ENCODE measurements at places on chromosomes 2 and 18.

DNA sequence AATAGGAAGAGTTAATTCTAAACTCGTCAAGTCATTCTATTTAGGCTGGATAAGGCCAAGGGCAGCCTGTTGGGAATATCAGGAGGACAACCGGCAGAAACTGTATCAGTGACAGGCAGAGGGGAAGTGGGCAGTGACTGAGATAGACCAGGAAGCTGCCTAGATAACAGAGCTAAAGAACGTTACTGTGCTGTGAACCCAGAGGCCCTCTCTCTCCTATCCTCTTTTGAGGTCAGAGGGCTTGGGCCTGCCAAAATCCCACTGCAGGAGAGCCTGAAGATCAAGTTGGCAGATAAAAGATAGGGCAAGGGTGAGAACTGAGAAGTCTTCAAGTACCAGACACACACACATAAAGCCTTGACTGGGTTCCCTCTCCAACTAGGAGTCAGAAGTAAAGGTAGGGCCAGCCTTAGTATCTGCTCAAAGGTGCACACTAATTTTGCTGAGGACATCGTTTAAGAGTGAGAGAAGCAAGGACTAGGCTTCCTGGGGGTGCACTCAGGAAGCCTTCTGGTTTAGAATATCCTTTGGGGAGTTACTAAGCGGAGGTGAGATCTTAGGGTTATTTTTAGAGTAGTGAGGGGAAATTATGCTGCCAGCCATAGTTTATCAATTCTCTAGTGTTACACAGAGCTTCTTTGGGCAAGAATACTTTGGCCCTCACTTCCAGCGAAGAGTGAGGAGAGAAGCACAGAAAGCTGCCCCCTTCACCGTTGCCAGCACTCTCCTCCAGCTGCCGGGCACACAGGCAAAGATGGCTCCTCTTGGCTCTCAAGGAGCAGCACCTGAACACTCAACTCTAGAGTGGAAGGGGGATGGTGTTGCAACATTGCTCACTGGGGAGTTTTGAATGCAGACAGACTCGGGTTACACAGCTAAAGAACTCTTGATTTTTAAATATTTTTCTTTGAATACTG is 9.8 kb downstream of the CAVIN2 start:
- no peak for DNase-seq

GRCh38 chr2:9548506-9548905 is 7.1 kb downstream of the ADAM17 start:
- DNase-seq = no peak

DNA sequence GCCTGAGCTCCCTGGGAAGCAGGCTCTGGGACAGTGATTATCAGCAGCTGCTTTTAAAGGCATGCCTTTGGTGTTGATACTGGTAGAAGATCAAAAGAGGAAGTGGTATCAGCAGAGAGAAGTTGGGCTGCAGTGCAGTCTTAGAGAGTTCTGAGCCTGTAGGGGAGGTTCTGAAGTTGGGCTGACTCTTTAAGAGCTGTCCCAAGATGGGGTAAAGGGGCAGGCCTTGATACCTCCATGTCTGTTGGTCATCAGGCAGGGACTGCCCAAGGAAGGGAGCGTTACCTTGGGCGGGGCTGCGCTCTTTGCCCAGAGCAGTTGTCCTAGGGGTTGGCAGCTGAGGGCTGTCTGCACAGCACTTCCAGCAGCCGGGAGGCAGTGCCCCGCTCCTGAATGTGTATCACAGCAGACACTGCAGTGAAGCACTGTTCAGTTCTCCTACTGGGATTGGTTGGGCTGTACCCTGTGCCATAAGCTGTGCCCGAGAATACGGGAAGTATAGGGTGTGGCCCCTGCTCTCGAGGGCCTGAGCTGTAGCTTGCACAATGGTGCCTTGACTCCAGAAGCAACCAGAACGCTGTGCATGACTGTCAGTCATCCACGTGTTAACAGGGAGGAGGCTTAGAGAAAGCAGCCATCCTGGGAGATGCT is 177.0 kb downstream of the CTIF start:
- no peak for DNase-seq

DNA sequence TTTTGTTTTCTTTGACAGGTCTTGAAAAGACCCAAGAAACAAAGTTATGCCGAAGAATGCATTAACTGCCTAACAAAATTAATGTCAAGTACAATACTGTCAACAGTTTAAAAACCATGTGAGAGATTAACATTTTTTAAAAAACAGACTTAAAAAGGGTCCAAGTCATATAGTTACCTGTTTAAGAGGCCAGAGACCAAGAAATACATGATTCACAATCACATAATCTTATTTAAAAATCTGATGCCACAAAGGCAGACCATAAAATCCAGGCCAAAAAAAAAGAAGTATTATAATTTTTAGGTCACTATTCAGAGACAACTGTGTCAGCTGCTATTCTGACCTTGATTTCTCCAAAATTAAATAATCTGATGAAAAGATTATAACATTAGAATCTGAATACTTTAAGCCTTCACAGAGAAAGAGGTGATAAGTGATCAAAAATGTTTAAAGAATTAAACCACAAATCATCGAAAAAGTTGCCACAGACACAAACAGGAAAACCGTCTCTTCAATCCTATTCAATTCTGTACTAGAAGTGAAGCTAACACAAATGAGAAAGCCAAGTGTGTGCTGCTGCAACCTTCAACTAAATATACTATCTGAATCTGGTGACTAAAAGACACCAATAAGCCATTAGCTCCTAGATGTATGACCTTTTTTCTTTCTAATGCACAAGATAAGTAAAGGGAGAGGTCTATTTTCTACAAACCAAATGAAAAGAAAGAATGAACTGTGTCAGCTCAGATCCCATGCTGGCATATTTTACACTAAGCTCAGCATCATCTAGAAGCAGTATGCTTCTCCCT is 286.0 kb downstream of the ZEB2 start:
- no peak for DNase-seq

- no peak for DNase-seq
Observed at GRCh38 chr18:62091487-62092120, 95.3 kb downstream of the PIGN start.

- DNase-seq = no peak
Observed at GRCh38 chr2:30300122-30300455, 68.8 kb downstream of the LBH start.

DNA sequence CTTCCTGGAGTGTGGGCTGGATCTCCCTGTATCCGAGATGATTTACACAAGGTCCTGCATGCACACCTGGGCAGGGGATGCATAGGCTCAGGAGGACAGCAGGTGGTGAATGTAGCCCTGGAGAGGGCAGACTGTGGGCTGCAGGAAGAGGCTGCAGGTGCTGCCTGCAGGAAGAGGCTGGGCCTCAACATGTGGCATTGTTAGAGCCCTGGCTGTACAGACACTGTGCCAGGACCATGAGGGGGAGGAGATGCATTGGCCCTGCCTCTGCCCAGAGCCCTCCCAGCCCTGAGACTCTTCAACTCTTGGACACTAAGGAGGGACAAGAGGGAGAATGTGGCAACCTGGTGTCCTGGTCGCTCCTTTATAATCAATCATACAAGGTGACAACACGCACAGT is 392.8 kb downstream of the TNS1 start:
- DNase-seq = no peak

GRCh38 chr18:53947092-53947640 is 277.3 kb downstream of the MBD2 start:
- no peak for DNase-seq

- no peak for DNase-seq
Observed at GRCh38 chr2:226981791-226982326, 146.0 kb downstream of the RHBDD1 start.

DNA sequence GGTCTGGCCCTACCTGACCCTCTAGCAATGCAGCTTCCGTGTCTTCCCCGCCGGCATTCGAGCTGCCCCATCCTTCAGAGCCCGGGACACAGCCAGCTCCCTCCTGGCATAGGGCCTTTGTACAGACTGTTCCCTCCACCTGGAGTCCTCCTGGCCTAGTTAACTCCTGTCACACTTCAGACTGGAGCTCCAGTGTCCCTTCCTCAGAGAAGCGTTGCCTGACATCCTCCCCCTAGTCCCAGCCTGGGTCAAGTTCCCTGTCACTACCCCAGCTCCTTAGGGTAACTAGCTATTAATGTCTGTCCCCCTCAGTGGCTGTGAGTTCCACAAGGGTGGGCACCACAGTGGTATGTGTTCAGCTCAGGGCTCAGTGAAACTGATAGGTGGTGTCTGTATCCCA is 45.5 kb upstream of the LOXHD1 start:
- no peak for DNase-seq

DNA sequence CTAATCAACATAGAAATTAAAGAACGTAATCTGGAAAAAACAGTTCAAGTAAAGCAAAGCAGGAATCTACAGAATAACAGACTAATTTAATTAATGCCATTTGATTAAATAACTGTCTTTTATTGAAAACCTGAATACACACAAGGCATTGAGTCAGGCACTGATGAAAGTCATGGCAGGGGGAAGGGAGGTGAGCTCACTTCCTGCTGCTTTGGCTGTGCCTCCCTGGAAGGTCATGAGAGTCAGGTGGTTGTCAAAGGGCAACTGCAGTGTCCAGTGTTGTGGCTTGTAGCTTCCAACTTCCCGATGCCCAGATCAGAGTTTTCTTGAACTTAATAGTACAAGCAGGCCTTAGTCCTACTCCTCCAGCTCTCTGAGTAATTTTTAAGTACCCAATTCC is 180.9 kb downstream of the PID1 start:
- no peak for DNase-seq

DNA sequence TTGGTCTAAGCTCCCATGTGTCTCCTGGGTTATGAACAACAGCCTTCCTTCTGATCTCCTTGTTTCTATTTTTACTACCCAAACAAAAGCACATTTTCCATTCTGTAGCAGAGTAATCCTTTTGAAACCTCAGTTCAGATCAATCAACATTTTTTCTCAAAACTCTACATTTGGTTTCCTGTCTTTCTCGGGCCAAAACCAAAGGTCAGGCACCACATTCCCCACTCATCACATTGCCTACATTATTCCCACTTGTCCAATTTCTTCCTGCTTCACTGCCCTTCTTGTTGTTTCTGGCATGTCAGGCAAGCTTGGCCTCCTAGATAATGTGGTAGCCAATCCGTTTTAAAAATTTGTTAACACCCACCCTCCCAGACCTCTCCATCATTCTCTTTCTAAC is 196.8 kb downstream of the PPP1R1C start:
- no peak for DNase-seq

DNA sequence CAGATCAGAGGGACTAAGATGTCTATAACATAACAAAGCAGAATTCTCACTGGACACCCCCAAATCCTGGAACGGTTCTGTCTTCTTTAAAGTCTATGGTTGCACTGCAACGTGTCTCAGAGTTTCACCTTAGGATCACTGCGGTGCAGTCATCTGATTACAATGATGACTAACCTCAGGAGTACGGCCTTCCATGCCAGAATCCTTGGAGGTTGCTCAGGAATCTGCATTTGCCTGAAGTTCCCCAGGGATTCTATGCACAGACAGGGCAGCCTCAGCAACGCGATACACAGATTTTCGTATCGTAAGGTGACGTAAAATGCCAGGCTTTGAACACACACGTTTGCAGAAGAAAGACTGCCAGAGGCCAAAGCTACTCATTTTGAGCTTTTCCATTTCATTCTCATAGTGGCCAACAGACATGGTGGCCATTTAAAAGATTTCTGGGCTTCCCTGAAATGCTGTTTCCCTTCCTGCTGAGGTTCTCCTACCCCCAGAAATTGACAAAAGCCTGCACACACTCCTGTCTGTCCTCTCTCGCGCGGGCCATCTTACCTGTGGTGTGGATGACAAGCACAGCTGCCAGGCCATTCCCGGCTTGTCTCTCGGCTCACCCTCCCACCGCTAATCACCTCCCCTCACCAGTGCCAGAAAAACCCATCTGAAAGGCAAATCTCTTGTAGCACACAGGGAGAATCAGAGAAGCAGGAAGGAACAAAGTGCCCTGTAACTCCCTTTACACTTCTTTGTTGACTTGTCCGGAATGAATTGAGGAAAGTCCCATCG is 148.8 kb downstream of the ACKR3 start:
- no peak for DNase-seq

DNA sequence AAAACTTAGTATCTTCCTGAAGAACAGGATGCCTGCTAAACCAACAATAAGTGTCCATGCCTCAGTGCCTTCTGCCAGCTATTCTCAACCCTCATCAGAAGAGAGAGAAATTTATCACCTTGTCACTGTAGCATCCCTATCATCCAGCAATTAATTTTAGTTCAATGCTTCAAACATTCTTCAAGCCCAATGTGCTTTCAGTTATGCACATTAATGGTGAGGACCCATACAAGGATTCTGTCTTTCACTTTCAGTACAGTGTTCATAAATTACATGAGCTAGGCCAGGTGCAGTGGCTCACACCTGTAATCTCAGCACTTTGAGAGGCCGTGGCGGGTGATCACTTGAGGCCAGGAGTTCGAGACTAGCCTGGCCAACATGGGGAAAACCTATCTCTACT is 47.0 kb upstream of the MSH6 start:
- no peak for DNase-seq

DNA sequence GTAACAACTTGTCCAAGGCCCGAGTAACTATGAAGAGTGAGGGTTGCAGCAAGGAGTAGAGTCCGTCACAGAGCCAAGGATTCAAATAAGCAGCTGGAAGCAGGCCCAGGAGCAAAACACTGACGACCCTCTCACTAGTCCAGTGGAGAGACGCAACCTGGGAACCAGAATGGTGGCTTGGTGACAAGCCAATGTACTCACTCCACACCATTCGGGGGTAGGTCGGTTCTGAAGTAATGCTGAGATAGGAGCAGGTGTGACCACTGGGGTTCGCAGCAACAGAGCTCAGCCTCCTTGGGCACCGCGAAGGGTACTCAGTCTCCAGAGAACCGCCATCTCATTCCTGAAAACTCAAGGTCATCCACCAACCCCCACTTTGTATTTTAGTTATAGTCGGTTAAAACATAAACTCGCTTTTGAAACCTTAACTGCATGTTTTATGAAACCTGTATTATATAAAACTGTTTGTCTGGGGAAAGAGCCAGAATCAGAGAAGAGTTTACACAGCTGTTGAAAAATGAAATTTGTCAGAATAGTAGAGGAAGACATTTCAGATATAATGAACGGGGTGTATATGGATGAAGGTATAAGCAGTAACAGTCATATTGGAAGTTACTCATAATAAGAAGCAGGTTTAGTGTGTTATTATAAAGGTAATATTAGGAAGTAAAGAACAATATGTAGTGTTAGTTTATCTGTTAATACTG is 8.6 kb downstream of the ANKRD62 start:
- no peak for DNase-seq

DNA sequence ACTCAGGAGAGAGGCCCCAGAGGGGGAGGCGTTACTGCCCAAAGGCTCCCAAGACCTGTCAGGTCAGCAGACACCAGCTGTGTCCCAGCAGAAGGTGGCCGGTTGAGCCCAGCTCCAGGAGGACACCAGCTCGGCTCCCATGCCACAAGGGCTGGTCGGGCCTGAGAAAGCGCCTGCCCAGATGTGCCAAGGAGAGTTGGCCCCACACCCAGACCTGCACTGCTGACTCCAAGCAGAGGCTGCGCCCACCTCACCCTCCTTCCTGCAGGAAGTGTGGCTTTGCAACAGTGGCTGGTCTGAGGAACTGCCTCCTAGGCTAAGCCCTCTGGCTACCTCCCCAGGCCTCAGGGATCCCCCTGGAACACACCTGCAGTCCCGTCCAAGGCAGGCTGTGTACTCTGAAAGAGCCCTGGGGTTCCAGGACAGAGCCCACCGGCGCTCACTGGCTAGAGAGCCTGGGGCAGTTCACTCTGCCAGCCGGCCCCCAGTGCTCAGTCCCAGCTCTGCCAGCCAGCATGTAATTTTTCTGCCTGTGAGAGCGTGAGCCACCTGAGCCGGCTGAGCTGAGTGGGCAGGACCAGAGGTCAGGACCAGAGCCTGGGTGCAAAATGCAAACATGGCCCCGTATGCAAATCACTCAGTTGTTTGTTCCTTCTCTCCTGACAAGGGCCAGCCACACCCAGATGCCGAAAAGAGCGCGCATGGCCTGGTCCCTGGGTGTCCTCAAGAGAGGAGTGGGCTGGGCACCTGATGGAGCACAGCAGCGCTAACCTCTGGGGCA is 36.9 kb upstream of the PTMA start:
- DNase-seq = no peak

Data from left kidney (tissue), 8 donors.